Foreskin keratinocyte (primary cell): ENCODE measurements at places on chromosomes 2 and 18. TPM values are rescaled to one million over a fixed set of nuclear protein-coding genes. Genes with fewer than 3 reads are reported as not detected.

DNA sequence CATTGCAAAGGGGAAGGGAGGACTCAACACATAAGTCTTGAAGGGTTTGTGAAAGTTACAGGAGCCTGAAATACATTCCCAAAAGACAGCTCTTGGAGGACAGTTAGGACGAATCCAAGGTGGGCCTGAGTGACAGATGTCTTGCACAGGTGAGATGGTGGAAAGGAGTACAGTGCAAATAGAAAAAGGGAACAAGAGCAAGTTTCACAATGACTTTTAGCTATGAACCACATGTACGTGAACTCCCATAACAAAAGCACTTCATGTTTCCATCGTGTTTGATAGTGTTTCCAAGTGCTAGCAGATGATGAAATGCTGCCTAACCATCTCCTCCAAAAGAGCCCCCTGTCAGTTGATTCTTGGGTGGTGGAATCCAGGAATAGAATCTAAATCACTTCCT is 1.8 kb downstream of the IL18RAP start:
- DNase-seq, result no peak

Gene CMPK2
- total RNA-seq, result 10.5 and 18.3 TPM in 2 replicates

DNA sequence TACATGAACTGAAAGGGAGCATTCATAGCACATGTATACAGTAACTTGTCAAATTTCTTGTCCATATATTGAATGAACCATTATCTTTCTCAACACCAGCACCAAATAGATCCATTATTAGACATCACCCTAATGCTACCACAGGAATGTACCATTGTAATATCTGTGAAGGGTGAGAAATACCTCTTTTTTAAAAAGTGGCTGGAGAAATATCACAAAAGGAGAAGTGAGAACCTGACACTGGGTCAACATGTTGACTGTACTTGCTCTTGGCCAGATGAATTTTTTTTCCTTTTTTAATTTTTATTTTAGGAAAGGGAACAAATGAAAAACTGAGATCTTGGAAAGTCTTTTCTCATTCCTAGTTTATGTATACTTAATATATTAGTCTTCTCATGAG is 63.5 kb downstream of the CAVIN2 start:
- no peak for DNase-seq

GRCh38 chr2:238098901-238099713 is 1.0 kb upstream of the ESPNL start:
- no peak for DNase-seq

DNA sequence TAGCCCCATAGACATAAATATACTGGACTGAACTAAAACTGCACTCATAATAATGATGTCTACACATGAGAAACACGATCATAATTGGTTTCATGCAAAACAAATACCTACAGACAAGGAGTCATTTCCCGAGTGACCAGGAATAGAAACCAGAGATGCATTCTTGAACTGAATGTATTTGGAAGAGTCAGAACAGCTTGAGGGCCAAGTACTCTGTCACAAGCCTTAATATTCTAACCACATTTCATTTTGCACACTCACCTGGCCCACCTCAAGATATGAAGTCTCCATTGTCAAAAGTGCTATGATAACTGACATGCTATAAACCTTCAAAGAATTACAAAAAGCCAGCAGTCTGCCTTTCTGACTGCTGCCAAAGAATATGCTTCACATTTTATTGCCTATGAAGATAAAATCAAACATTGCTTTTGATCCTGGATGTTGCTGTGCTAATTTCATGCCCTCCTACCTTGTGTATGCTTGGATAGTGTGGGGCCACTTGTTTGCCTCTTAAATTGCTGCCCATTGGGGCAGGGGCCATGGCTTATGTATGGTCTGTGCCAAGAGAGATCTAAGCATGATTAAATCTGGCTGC is 18.9 kb upstream of the ASAP2 start:
- DNase-seq, result no peak

Gene CFC1
- total RNA-seq, result not detected in 2 replicates

Gene COLEC11
- total RNA-seq, result not detected in 2 replicates

Gene SP110
- total RNA-seq, result 29.9 and 32.1 TPM in 2 replicates

Gene LAPTM4A
- total RNA-seq, result 91.4 and 103 TPM in 2 replicates

- DNase-seq, result no peak
Observed at GRCh38 chr2:8080063-8080462, 601.8 kb upstream of the ID2 start.

Gene ALPG
- not detected in 2 replicates for total RNA-seq

- no peak for DNase-seq
Observed at GRCh38 chr2:145065342-145065741, 545.4 kb upstream of the ZEB2 start.

- peak; percentile 26 for DNase-seq
Observed at GRCh38 chr2:127170021-127170420, 50.1 kb downstream of the CYP27C1 start.

Gene APOB
- not detected in 2 replicates for total RNA-seq

- DNase-seq, result peak; percentile 28
Observed at GRCh38 chr2:138846216-138846821, 66.1 kb upstream of the NXPH2 start.

Gene AOX1
- total RNA-seq, result 7.6 and 16.8 TPM in 2 replicates

Gene NXPH2
- not detected in 2 replicates for total RNA-seq

- no peak for DNase-seq
Observed at GRCh38 chr18:61360404-61361383, 27.5 kb downstream of the CDH20 start.

GRCh38 chr2:46143429-46144132 is 153.6 kb upstream of the EPAS1 start:
- DNase-seq, result no peak
